ENCODE measurements at places on chromosomes 2 and 18.
A peak's percentile ranks its signal among the peaks of the same experiment; 100 is the strongest.

DNA sequence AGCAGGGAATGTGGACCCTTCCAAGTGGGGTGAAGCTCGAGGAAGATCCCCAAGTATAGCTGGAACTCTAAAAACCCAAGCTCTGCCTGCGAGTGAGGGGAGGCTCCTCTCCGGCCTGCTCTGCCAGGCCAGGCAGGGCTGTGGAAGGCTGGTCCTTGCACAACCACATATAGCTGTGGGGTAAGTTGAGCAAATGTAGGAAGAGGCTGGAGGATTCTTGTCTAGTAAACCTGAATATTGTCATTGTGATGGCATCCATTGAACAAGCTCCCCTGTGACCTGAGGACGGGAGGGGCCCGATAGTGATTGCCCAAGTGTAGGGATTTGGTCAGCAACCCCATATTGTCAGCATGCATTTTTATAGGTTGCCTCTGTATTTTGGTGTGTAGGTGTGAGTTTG, 103.0 kb downstream of the ACKR3 start:
- DNase-seq, result no peak

DNA sequence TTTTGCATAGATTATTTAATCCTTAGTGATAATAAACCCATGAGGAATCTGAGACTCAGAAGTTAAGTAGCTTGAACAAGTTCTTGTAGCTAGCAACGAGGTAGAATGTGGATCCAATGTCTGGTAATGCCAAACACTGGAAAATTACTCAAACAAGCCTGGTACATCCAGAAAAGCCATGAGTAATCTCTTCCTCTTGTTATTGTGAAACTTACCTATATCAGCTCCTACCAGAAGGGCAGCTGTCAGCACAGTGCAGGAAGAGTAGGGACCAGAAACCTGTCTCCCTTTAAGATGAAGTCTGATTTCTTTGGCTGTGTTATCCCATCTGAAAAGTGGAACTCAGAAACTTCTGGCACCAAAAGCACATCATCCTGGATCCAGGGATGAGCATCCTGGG, 7.7 kb upstream of the SERPINB8 start:
- DNase-seq, result no peak

- no peak for DNase-seq
These were observed 52.2 kb downstream of the SMAD7 start for GRCh38 chr18:48898521-48898920.

DNA sequence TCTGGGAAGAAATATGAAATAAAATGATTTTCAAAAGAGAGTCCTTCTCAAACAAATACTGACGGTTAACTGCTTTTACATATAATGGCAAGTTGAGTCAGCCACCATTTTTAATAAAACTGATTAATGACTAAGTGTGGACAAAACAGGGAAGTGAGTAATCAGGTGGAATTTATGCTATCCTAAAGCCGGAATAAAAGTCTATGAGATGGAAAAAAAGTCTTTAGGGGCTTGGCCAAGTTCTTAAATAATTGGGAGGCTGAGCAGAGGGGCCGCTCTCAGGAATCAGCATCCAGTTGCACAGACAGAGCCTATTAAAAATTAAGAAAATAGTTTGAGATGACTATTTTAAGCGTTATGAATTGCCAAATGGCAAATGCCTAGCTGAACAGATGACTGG, 58.6 kb upstream of the AFF3 start:
- DNase-seq, result no peak

GRCh38 chr18:12492907-12493306, 85.2 kb downstream of the PRELID3A start:
- DNase-seq, result no peak

GRCh38 chr18:658001-658946, 821 bp downstream of the TYMS start:
- DNase-seq, result peak; percentile 83

DNA sequence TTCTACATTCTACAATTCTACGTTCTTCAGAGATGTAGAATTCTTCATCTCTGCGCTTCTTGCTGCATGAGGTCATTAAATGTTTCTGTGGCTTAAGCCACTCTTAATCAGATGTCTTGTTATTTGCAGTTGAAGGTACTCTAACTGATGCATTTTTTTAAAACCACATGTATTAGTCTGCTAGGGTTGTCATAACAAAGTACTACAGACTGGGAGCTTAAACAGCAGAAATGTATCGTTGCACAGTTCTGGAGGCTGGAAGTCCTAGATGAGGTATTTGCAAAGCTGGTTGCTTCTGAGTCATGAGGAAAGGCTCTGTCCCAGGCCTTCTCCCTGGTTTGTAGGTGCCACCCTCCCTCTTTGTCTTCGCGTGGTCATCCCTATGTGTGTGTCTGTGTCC, 176.3 kb upstream of the GLI2 start:
- DNase-seq, result no peak

GRCh38 chr2:133919285-133919684, 334.6 kb upstream of the MGAT5 start:
- no peak for DNase-seq

DNA sequence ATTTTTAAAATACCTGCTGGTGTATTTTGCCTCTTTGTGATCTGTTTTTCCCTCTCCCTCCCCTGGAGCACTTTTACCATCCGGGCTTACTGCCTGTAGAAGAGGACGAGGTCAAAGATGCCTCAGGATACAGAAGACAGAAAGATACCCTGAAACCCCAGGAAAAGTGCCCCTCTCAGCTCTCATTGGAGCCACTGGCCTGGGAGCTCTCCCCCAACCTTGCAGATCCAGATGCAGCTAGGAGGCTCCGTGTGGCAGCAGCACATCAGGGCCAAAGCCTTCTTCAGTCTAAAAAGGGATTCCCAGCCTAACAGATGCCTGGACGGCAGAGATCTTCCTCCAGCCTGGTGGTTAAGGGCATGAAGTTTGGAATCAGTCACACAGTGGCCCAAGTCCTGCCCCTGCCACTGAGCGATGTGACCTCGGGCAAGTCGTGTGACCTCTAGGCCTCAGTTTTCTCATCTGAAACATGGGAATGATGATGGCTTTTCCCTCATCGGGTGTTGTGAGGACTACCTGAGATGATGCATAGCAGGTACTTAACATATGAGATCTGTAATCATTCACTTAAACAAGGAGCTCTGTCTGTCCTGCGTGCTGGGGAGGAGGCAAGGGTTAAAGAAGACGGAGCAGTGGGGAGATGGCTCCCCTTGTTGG, 239.4 kb downstream of the DYSF start:
- DNase-seq, result no peak

- DNase-seq, result no peak
These were observed 535.9 kb upstream of the VRK2 start for GRCh38 chr2:57510704-57511103.

DNA sequence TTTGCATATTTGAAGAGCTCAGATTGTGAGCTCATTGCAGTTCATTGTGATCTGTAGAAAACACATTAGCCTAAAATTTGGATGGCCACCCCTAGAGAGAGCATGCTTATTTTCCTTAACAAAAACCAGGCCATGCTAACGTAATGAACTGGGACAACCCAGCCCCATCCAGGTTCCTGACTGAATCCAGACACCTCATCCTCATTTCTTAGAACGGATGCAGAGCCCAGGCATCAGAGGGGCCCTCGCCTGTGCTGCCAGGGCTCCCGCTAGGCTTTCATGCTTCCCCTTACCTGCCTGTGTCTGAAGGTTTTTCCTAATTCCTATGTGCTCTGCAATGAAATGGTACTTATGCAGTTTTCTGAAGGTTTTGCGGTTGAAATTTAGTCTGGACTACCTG, 171.1 kb downstream of the CCDC102B start:
- peak; percentile 31 for DNase-seq

GRCh38 chr2:198385326-198385725, 580.9 kb downstream of the PLCL1 start:
- DNase-seq, result no peak

Measured in BE2C (cell line).